Central memory CD8-positive, alpha-beta T cell (primary cell): ENCODE measurements at places on chromosomes 11 and 22.

- DNase-seq = no peak
- no peaks in the 10 kb centered on the region for H3K4me1 ChIP-seq
- no peak overlapping the region for H3K4me3 ChIP-seq
- H3K27ac ChIP-seq = no peak overlapping the region
Observed at GRCh38 chr11:131796541-131796940, 426.1 kb downstream of the NTM start.

DNA sequence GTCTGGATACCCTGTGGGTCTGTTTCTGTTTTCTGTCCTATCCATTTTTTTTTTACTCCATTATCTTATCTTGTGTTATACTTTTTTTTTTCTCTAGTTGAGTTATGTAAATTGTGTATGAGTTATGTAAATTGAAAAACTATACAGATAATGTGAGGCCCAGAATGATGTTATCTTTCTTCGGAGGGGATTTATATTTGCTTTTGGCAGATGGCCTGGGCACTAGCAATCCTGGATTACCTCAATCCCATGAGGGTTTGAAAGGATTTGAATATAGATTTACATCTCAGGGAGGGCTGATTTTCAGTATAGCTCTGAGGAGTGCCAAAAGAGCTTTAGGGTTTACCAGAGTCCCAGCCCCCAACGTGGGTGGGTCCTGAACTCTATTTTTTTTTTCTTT, 71.0 kb downstream of the CSTPP1 start:
- no peak overlapping the region for H3K4me3 ChIP-seq
- no peaks in the 10 kb centered on the region for H3K27me3 ChIP-seq
- no peak overlapping the region for H3K27ac ChIP-seq
- no peak for DNase-seq
- H3K36me3 ChIP-seq = no peaks in the 10 kb centered on the region

GRCh38 chr11:113104691-113105251, 143.6 kb downstream of the NCAM1 start:
- H3K27ac ChIP-seq = no peak overlapping the region
- H3K27me3 ChIP-seq = peaks cover 8% of the 10 kb centered on the region
- no peak for DNase-seq
- no peaks in the 10 kb centered on the region for H3K4me1 ChIP-seq
- H3K36me3 ChIP-seq = no peaks in the 10 kb centered on the region

- H3K27ac ChIP-seq = no peak overlapping the region
- H3K4me1 ChIP-seq = no peaks in the 10 kb centered on the region
- peaks cover 10% of the 10 kb centered on the region for H3K27me3 ChIP-seq
- H3K4me3 ChIP-seq = no peak overlapping the region
Observed at GRCh38 chr22:32990187-32990586, 68.0 kb downstream of the SYN3 start.

DNA sequence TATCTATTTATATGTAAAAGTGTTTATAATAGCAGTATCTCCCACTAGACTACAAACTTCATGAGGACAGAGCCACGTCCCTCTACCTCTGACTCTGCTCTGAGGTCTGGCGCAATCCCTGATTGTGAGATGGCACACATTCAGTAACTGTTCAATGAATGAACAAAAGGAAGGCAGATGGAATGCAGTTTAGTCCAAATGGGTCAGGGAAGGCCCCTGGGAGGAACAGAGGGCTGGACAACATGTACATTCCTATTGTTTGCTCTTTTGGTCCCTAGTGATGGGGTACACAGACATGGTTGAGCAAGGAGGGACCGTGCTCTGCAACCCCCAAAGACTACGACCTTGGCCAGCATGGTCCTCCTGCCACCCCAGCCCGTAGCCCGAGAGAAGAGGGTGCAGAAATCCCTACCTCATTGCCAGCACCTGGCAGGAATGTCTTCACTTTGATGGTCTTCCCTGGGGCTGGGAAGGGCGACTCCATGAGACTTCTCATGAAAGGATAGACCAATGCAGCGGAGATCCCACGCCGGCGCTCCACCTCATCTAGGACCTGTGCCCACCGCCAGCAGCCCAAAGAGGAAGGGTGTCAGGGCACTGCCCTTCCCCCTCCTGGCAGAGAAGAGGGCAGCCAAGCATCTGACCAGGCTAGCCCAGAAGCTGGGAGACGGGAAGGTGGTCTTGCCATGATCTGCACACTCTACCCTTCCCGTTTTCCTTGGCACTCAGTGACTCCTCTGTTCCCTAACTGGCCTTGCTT, 24.3 kb downstream of the RPL27A start:
- H3K27me3 ChIP-seq = peaks cover 22% of the 10 kb centered on the region
- H3K36me3 ChIP-seq = no peaks in the 10 kb centered on the region
- no peak overlapping the region for H3K27ac ChIP-seq
- no peak for DNase-seq
- H3K4me1 ChIP-seq = no peaks in the 10 kb centered on the region
- no peak overlapping the region for H3K4me3 ChIP-seq
